ENCODE measurements at places on chromosomes 2 and 18.

- no peak for DNase-seq
Observed at GRCh38 chr2:216842636-216843035, 17.2 kb downstream of the TNP1 start.

- DNase-seq: no peak
Observed at GRCh38 chr18:53948991-53949390, 275.5 kb downstream of the MBD2 start.

DNA sequence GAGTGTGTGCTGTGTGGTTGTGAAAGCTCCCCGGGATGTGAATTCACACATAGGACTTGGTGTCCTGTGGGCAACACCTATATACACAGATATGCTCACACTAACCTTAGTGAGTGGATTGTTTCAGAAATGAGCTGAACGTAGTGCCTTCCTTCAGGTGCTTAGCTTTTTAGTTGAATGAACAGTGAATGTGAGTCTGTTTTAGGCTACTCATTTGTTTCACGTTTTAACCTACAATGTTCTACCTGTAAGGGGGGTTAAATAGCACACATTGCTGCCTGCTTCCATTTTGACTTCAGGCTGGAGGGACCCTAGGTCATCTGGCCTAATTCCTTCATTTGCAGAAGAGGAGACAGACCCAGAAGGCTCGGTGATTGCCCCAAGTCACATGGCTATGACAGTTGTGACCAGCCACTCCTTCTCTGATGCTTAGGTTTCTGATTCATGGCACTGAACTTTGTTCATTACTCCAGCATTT is 1.0 kb downstream of the PLEK start:
- no peak for DNase-seq

DNA sequence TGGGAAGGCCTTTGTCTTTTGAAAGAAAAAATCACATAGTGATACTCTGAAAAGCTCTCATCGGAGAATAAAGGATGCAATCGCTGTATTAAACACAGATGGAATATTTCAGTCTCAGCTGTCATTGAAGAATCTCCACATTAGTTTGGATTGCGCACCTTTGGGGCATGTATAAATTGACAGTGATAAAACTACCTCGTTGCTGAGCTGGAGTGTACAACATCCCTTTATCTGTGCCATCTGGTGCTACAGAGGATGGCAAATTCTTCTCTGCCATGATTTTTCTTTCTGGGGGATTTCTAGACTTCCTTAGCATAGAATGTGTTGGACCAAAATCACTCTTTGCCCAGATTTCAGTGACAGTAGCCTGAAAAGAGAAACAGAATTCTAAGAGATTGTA is 185.3 kb downstream of the PARD3B start:
- DNase-seq: no peak

DNA sequence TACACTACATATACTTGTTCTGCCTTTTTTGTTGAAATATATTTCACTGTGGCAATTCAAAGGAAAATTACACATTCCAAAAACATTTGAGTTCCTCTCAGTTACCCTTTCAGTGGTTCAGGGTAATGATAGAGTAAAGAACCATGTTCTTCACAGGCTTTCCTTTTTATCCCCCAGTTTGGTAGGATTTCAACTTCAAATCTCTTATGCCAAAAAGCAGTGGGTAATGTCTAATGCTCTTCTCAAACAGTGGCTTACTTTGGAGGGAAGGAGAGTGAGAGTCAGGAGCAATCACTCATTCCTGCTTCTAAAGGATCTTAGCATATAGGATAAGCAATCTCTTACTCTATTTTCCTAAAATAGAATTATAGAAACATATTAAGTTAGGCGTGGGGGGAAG is 290.6 kb downstream of the ZEB2 start:
- DNase-seq: no peak

- no peak for DNase-seq
Observed at GRCh38 chr2:240584486-240585031, 2.0 kb upstream of the CAPN10 start.

DNA sequence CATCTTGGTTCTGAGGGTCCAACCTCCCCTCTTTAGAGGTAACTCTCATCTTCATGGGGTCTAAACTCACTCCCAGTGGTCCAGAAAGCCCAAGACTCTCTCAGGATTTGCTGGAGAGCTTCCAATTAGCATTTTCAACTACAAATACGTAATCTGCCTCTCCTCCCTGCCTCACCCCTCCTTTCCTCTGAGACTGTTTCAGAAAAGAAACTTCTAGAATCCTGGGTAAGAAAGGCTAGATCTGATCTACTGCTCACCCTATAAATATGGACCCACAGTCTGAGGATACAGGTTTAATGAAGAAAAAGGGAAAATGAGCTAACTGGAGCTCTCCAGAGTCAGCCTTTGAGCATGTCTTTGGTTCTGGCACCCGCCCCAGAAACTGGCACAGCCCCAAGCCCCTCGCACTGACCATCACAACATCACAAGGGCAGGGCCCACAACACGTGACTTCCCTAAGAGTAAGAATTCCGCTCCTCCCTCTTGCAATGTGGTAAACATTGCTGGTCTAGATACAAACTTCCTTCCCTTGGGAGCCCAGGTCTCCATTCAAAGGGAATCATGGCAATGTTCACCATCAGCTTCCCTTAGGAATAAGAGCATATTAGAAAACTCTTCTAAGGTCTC is 21.7 kb upstream of the IHH start:
- DNase-seq: no peak

DNA sequence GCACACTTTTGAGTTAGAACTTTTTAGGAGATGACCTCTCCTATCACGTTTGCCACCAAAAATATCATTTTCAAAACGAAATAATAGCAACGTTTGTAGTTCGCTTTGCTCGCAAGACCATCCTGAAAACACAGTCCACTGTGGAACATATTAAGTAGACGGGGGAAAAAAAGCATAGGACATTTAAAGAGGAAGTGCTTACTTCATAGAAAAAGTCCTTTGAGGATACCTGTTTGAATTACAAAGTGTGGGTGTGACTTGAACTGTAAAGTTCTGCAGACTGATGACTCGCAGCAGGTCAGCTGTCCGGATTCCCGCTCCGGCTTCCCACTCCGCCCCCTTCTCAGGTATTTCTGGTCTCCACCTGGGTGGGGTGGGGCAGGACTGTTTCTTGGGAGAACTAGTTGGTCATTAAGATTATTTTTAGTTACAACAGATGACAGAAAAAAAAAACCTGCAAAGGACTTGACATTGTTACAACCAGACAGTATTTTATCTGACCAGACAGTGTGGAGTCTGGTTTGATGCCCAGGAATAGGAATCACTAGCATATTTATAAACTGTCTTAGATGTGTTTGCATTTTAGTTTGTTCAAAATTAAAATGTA is 13.3 kb downstream of the CNOT11 start:
- DNase-seq: no peak

GRCh38 chr2:221779614-221780067 is 207.5 kb upstream of the EPHA4 start:
- DNase-seq: peak; percentile 90

GRCh38 chr18:51580580-51580979 is 383.1 kb upstream of the MEX3C start:
- DNase-seq: no peak

DNA sequence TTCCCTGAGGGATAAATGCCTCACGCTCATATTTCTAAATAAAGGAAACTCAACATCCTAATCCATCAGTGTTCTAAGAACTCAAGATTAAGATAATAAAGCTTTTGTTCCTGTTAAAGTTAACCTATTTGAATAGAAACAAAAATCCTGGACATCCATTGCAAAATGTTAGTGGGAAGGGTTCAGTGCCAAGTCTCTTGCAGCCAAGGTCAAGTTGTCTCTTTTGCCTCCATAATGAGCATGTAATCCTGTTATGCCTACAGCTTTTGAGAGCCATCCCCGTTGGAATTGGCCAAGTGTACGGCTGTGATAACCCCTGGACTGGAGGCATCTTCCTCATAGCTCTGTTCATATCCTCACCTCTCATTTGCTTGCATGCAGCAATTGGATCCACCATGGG is 51.3 kb upstream of the SLC14A1 start:
- no peak for DNase-seq

GRCh38 chr2:67581751-67582150 is 184.6 kb downstream of the ETAA1 start:
- no peak for DNase-seq
